SHP77 (cell line): ENCODE measurements at places on chromosomes 16 and 17.
A peak's percentile ranks its signal among the peaks of the same experiment; 100 is the strongest.

GRCh38 chr17:40293363-40293762 is 5.7 kb downstream of the CDC6 start:
- DNase-seq: no peak

- DNase-seq: peak; percentile 68
These were observed at the start of gene ADCY7 for GRCh38 chr16:50266337-50267091. Gene ADCY7 (plus strand): TSS chr16:50266551. CDS start chr16:50288180, 21,629 bp downstream.

DNA sequence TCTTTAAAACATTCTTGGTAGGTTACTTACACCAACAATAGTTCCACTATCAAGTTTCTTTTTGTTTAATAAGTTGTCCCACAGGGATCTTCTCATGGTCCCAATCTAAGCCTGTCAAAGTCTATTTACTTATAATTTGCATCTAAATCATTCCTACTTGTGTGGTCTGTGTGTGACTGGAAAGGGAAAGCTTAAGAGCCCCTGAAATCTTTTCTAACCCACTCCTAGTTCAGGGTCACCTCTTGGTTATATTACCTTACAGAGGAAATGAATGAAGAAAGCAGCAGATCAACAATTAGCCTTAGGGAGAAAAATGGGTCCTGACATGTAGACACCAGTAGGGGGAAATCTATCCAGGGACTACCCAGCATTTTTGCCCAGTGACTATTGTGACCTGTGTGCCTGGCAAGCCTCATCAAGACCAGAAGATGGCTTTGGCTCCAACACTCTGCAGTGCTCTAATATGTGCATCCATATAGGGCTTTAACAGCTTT is 110.4 kb upstream of the HAS3 start:
- DNase-seq: no peak

GRCh38 chr17:1228781-1229348 is 41.4 kb upstream of the BHLHA9 start:
- DNase-seq: no peak

- DNase-seq: peak; percentile 28
These were observed 79.2 kb downstream of the MYH11 start for GRCh38 chr16:15777533-15778203.

GRCh38 chr16:30368122-30368791 is 2.0 kb downstream of the TBC1D10B start:
- DNase-seq: no peak

- no peak for DNase-seq
These were observed 25.3 kb downstream of the USP43 start for GRCh38 chr17:9670596-9670995.

DNA sequence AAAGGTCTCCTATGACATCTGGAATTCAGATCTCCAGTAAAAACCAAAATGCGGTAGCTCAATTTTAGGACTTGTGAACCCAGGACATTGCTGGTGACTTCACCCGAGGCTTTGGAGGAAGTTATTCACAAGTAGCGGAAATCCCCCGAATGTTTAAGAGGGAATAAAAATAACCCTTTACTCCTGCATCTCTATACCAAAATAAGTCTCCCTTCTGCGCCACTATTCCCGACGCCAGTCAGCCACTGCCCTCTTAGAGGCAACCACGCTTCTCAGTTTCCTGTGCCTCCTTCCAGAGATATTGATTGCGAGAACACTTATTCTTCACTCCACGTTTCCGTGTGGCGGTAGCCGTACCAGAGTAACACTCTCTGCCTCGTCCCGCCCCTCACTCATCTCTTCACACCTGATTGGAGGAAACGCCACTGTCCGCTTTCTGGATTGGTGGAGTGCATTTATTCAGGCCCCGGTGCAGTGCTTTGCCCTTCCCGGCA is 27.4 kb downstream of the EMP2 start:
- no peak for DNase-seq

- no peak for DNase-seq
These were observed 5.4 kb upstream of the PRR35 start for GRCh38 chr16:554640-555365.

DNA sequence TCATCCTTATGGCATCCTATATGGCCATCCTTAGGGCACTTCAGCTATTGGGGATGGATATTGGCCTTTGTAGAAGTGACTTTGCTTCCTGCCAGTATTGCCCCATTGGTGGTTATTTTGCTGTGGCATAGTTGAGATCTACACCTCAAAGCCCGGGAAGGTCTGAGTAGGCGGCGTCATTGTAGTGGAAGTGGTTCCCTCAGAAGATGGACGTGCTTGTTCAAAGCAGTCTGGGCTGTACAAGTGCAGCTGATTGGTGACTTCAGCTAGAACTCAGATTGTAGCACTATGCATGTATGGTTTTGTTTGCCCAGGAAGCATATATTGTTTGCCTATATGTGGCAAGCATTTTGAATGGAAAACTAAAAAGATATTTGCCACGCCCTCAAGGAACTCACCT is 83.2 kb downstream of the TMC6 start:
- DNase-seq: no peak

DNA sequence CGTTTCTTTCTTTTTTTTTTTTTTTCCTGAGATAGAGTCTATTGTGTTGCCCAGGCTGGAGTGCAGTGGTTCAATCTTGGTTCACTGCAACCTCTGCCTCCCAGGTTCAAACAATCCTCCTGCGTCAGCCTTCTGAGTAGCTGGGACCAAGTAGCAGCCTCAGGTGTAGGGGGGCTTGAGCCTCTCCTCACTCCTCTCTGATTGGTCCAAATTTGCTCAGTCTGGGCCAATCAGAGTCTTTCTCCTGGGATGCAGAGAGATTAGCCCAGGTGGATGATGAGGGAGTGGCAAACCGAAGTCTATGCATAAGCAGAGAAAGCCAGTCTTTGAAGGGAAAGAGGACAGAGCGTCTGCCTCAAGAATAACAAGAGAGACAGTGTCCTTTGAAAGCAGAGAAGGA is 99.0 kb downstream of the BMERB1 start:
- DNase-seq: no peak

GRCh38 chr16:66133643-66134338 is 232.7 kb upstream of the CDH5 start:
- DNase-seq: no peak

GRCh38 chr16:9437115-9437514 is 345.7 kb downstream of the HAPSTR1 start:
- DNase-seq: no peak

DNA sequence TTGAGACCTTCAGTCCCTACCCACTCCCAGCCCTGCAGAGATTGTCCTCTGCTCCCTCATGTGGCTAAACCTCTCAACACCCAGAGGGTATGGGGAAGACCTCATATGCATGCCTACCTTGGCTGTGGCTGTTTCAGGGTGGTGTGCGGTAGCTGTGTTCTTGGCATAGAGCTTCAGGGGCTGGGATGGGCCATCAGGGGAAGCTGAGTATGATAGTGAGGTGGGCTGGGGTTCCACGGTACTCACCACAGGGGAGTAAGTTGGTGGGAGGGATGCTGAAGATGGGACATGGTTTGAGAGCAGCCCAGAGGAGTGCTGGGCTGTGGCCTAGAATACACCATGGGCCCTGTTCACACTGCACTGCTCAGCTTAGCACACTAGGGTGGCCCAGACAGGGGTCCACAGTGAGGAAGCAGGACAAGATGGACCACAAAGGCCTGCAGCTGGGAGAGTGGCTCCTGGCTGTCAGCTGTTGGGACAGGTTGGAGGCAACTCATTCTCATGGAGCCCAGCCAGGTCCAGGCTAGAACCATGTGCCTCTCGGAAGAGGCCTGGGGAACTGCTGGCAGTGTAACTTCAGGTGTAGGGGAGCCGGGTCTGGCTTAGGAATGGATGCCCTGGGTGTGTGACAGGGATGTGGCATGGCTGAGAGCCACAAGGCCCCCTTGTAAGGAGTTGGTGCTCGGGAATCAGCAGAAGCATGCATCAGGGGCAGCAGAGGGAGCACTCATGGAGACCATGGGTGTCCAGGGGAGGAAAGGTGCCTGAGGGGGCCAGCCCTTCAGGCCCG is 3.1 kb downstream of the MFAP4 start:
- DNase-seq: no peak

- DNase-seq: peak; percentile 85
These were observed 907 bp downstream of the TRAPPC2L start for GRCh38 chr16:88857728-88858339.

GRCh38 chr16:88920618-88921590 is 54.4 kb upstream of the PABPN1L start:
- no peak for DNase-seq

DNA sequence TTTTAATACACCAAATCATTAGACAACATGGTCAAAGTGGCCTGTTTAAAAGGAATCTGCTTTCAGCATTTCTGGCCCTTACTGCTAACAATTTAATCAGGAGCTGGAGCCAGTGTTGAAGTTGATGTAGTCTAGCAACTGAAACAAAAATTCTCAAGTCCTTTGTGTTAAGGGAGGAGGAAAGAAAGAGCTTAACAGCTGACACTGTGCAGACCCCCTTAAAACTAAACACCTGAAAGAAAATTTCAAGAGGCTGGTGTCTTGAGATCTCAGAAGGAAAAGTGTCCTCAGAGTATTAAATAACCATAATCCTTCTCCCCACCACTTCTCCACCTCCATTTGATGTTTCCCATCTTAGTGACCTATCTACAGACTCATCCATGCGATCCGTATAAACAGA is 232.1 kb downstream of the FTO start:
- no peak for DNase-seq

DNA sequence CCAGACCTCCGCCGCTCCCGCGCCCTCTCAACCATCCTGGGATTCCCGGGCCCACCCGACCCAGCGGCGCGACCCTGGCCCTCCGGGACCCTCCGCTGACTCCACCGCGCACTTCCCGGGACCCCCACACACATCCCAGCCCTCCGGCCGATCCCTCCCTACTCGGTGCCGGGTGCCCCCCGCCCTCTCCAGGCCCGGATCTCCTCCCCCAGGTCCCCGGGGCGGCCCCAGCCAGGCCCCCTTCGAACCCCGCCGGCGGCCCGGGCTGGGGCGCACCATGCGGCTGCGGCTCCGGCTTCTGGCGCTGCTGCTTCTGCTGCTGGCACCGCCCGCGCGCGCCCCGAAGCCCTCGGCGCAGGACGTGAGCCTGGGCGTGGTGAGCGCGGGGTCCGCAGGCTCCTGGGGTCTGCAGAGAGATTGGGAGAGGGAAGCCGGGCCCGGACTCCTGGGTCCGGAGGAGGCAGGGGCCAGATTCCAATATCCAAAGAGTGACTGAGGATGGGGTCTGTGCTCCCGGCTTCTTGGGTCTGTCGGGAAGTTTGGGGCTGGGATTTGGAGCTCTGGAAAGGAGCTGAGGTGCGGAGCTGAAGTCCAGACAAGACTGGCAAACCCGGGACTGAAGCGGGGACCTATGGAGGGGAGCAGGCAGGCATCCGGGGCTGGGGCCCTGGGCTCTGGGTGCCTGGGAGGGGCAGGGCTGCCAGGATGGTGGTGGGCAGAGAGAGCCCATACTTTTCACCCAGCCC is 453 bp downstream of the MMP25 start:
- no peak for DNase-seq

GRCh38 chr17:30248786-30249185 is 13.3 kb upstream of the SLC6A4 start:
- DNase-seq: no peak

- no peak for DNase-seq
These were observed 69.1 kb downstream of the METRNL start for GRCh38 chr17:83148317-83149028.

- peak; percentile 11 for DNase-seq
These were observed 27.2 kb downstream of the MAP2K4 start for GRCh38 chr17:12047681-12048376.

DNA sequence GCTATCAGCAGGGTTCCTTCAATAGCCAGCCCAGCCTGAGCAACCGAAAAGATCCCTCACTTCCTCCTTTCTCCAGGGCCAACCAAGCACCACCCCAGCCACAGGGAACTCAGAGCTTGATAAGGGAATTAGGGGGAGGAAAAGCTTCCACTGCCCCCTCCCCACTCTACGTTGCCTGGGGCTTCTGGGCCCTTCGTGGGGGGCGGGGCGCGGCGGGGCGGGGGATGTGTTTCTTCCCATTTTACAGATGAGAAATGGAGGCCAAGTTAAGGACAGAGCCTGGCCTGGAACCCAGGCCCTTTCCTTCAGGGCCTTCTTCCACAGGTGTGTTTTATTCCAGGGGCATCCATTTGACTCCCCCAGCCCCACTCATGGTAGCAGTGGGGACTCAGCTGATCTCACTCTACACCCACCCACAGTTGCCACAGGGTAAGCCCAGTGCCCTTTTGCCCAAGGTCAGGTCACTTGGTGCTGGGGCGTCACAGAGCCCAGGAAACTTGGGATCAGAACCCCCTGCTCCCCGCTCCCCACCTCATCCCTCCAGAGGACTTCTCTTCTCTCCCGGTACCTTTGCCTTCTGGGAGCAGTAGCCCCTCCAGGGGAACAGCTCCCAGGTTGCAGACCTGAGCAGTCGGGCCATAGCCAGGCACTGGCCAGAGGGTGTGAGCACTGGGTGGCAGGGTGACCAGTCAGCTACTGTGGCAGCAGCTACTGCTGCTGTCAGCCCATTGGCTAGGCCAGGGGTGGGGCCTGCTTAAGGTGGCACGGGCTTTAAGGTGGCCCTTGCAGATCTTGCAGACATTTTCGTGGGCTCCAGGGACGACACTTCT is at the start of gene LDHD:
LDHD (minus strand) TSS at position 700 of the 830 bp plus-strand sequence; CDS start at position 640, 60 bp downstream.
- DNase-seq: peak; percentile 85

DNA sequence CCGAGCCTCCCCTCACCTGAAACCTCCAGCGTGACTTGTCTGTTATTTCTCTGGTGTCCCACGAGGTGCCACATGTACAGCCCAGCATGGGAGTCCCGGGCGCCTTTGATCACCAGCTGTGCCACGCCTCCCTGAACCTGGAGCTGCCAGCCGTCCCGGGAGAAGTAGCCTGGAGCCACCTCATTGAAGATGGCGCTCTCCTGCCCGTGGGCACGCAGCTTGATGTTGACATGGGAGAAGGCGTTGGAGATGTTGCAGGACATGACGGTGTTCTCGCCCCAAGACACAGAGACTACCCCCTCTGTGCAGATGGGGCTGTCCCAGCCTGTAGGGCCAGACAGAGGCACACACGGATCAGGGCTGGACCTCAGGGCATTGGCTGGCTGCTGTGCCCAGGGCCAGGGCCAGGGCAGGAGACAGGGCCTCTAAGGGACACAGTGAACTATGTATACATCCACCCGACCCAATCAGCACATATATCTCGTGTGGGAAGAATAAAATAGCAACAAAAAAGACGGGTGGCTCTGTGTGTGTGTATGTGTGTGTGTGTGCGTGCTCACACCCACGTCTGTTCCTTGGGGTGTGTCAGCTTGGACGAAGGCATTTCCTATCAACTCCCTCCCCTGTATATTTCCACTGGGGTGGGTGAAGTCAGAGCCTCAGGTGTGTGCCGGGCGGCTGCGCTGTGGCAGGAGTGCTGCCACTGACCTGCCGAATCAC is 7.3 kb upstream of the CD7 start:
- DNase-seq: no peak

- no peak for DNase-seq
These were observed 243.9 kb downstream of the CDH8 start for GRCh38 chr16:61792194-61792909.
